Brain (organoid and tissue), 16 donors: ENCODE measurements at places on chromosomes 11 and 22.

DNA sequence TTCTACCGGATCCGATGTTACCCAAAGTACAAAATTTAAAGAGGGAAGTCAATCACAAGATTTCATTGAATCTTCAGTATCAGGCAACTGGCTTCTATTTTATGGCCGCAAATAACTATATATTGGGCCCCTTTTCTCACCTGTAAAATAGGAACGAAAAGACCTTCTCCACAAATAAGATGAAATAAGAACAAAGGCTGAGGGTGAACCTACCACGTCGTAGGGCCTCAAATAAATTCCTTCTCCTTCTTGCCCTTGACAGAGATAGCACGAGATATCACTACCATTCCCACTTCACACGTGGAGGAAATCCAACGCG, 794 bp upstream of the EMSY start:
- DNase-seq: no peak

DNA sequence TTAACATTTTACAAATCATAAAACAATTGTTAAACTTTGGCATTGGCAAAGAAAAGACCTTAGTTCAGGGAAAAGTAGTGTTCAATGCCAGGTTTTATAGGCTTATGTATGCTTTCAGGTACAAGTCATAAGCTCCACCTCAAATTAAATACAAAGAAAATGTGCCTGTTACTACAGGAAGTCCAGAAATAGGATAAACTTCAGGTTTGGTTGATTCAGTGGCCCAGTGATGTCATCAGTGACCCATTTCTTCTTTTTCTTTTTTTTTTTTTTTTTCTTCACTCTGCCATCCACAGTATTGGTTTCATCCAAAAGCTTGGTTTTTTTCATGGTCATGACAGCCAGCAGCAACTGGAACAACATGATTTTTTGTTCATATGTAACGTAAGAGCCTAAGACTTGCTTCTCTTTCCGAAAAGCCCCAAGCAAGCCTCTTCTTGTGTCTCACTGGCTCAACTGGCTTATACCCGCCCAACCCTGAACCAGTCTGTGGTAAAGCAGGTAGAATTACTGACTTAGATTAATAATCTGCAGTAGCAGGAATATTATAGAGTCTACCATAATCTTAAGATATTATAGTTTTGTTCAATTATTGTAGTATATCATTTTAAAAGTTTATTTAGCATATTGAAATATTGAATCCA, 46.2 kb downstream of the TTC17 start:
- DNase-seq: no peak

GRCh38 chr11:119666463-119667131, 62.4 kb downstream of the NECTIN1 start:
- DNase-seq: peak; percentile 78

GRCh38 chr11:78414321-78415051, 3.1 kb downstream of the GAB2 start:
- DNase-seq: peak; percentile 34
